ENCODE measurements at places on chromosomes 4 and X.
A peak's percentile ranks its signal among the peaks of the same experiment; 100 is the strongest.

DNA sequence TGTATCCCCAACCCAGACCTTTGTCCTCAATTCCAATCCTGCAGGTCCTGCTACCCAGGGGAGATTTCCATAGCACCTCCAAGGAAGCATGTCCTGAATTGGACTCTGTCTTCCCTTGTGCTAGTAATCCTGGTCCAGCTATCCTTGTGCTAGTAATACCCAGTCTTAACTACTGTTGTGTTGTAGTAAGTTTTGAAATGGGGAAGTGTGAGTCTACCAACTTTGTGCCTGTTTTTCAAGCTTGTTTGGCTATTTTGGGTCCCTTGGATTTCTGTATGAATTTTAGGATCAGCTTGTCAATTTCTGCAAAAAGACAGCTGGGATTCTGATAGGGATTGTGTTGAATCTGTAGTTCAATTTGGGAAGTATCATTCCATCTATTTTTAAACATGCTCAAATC is 51.4 kb downstream of the CD99L2 start:
- DNase-seq: no peak

DNA sequence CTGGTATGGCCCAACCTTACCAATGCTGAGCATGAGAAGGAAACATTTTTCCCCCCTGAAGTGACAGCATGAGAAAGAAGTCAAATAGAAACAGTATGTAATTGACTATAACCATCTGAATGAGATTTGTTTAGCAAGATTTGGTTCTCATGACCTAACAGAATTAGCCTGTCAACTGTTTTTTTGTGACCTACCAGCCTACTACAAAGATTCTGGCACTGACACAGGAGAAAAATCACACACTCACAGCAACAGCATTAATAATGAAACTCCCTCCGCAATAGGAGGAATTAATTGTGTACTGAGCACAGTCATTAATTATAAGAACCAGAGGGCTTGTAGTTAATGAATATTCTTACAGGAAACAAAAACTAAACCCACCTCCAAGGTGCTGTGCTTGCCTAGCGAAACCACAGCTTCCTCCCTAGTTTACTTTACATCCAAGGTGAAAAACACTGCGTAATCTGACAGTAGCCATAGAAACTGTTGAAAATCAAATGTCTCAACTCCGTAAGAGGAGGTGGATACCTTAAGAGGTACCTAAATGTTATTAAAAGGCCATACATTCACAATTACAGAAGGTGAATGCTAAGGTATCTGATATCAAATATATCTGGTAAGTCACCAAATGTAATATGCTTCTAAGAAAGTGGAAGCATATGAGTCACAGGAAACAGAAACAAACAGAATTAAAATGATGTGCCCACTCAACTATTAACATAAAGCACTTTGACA is 34.9 kb downstream of the MMRN1 start:
- no peak for DNase-seq

DNA sequence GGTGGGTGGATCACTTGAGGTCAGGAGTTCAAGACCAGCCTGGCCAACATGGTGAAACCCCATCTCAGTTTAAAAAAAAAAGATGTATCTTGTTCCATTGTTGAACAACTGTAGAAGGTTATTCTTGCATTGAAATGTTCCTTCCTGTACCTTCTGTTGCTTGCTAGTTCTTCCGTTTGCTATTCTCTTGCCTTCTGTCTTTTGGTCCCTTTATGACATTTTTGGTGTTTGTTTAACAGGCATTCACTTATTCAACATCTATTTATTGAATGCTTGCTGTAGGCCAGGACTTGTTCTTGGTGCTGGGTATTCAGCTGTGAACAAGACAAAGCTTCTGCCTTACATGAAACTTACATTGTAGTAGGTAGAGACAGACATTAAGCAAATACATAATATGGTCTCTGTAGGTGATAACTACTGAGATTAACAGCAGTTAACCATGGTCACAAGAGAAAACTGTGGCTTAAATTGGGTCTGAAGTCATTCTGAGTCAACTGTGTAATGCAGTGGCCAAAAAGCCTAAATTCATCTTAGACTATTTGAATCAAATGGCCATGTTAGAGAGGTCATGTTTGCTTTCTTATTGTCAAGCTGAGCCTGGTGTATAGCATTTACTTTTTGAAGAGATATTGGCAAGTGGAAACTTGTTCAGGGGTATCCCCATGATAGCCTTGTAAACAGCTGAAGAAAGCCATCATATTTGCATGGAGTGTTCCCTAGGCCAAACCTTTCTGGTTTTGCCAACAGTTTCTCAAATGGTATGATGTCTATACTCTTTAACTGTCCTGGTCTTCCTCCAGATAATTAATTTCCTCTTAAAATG is 35.6 kb downstream of the GAB1 start:
- DNase-seq: no peak

GRCh38 chr4:110540982-110541451 is 65.1 kb downstream of the ENPEP start:
- no peak for DNase-seq

GRCh38 chr4:7818399-7818911 is 121.2 kb downstream of the AFAP1 start:
- DNase-seq: peak; percentile 62

DNA sequence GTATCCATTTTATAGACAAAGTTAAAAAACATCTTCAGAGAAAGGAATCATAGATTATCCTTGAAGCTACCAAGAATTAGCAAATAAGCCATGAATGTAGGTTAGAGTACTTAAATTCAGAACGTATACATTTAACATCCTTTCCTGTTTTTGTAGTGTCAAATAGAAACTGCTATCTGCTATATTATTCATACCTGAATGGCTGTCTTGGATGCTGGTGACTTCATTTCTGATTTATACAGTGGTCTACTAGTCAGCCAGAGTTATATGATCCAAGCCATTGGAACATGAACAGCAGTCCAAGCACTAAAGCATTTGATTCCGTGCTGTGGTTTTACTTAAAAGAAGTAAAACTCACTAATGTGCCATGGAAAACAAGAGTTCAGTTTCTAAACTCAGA is 58.3 kb upstream of the VSIG4 start:
- DNase-seq: no peak

DNA sequence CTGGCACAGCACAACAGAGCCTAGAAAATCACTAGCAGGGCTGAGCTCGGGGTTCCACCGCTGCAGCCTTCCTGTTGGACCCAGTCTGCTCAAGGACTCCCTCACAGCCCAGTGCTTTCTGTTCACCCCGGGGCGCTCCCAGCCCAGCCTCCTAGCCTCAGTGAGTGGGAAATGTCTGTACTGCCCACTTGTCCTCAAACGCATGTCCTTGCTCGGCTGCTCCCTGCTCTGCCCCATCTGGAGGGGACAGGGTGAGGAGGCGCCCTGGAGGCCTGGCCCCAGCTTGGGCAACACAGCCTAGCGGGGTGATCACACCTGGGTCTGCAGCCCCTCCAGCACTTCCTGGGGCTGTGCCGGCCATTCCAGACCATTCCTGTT is 11.9 kb upstream of the CCNQ start:
- DNase-seq: no peak

DNA sequence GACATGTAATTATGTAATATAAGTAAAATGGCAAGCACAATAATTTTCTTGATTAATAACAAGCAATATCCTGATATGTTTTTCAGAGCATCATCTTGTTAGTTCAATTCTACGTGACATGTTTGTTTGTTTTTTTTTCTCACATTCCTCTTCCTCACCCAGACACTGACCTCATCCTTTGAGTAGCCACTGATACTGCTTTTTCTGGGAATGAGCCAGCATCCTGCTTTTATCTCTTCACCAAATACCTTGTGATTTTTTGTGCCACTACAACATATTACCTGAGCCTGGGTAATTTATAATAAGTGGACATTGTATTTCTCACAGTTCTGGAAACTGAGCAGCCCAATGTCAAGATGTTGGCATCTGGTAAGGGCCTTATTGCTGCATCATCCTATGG is 484.0 kb downstream of the NAF1 start:
- no peak for DNase-seq

GRCh38 chr4:70873216-70873615 is 29.0 kb upstream of the MOB1B start:
- DNase-seq: no peak

GRCh38 chrX:143661286-143661685 is 25.4 kb upstream of the SLITRK4 start:
- peak; percentile 63 for DNase-seq

DNA sequence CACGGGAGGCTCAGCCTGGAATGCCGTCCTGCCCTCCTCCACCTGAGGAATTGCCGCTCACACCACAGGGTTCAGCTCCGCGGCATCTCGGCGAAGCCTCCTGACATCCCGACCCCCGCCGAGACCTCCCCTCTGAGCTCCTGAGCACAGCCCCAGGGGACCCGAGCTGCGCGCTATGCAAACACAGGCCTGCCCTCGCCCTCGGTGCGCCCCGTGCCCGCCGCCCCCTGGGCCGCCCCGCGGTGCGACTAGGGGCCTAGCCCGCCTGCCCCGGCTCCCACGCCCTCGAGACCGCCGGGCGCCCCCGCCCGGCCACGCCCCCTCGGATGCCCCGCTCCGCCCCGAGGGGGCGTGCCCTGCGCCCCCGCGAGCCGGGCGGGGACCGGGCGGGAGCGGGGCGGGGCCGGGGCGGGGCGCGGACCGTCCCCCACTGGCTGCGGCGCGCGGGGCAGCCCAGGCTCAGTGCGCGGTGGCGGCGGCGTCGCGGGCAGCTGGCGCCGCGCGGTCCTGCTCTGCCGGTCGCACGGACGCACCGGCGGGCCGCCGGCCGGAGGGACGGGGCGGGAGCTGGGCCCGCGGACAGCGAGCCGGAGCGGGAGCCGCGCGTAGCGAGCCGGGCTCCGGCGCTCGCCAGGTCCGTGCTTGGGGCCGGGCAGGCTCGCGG is at the start of gene FGFR3:
Gene FGFR3 (plus strand): TSS at position 462 of the 664 bp plus-strand sequence. CDS start 642 bp downstream, outside the sequence.
- no peak for DNase-seq

GRCh38 chr4:12499693-12500092 is 984.4 kb downstream of the RAB28 start:
- no peak for DNase-seq

GRCh38 chr4:100417565-100417964 is 100.3 kb downstream of the EMCN start:
- DNase-seq: no peak

GRCh38 chrX:47360423-47361179 is 9.8 kb upstream of the ZNF157 start:
- no peak for DNase-seq

- DNase-seq: no peak
These were observed 13.4 kb downstream of the KLF3 start for GRCh38 chr4:38677441-38677840.

DNA sequence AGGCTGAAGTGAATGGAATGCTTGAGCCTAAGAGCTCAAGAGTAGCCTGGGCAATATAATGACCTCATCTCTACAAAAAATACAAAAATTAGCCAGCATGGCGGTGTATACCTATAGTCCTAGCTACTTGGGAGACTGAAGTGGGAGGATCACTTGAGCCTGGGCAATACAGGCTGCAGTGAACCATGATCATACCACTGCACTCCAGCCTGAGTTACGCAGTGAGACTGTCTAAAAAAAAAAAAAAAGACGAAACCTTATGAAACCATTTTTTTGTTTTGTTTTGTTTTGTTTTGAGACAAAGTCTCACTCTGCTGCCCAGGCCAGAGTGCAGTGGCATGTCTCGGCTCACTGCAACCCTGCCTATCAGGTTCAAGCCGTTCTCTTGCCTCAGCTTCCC is 36.9 kb downstream of the TLR10 start:
- DNase-seq: no peak

DNA sequence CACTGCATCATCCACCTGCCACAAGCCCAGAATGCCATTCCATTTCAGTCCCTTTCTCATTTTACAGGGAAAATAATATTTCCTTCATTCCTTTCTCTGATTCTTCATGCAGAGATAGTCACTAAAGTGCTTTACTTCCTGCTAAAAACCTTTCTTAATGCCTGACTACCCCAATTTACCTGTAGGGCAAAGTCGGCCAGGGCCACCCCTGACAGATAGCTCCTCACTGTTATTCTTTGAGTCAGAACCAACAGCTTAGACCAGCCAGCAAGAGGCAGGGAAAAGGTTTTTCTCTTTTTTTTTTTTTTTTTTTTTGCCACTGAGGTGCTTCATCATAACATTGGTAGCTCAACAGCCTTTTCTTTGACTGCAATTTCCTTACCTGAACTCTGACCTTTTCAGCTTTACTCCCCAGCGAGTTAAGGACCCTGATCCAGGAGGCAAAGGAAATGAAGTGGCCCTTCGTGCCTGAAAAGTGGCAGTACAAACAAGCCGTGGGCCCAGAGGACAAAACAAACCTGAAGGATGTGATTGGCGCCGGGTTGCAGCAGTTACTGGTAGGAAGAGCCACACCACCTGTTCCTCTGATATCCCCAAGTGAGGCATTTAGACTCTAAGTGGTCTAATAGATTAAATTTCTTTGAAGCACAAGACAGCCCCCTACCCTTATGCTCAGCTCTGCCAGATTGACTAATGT is 85.0 kb downstream of the ALPK1 start:
- peak; percentile 88 for DNase-seq

DNA sequence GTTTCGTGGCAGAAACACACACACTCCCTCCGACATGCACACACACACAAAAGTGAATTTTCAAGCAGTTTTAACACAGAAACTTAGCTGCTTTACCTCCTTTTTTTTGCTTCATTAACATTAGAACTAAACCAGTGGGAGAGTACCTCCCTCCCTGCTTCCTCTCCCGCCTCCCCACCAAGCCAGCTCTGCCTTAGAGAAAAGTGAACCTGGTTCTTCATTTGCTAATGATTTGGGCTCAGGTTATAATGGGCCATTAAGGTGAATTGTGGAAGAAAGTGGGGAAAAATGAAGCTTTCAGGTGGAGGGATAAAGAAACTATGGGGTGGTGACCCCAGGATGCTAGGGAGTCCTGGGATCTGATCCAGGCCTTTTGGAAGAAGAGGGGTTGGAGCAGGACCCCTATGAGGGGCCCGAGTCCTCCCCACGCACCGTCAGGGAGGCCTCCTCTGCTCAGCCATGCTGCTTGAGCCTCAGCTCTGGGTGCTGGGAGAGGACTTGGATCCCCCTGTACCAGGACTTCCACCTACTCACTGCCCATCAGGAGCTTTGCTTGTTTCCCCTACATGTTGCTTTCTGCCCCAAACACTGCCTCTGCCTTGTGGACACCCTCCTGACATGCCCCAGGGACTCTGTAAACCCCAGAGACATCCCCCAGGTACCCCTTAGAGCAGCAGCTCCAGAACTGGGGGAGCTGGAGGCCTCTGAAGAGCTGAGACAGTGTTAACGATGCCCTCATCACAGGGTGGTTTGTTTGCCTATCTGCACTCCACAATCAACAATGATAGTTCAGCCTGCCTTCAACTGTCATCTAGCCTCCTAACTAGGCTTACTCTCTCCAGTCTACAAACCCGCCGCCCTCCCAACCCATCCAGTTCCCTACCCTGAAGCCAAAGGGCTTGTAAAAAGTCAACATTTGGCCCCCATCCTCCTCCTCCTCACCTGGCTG is 6.5 kb upstream of the JADE1 start:
- DNase-seq: no peak
